SK-MEL-5 (cell line): ENCODE measurements at places on chromosomes 5 and 9. TPM values are rescaled to one million over a fixed set of nuclear protein-coding genes. Genes with fewer than 3 reads are reported as not detected.

- DNase-seq, result no peak
Measured at GRCh38 chr9:78314953-78315870, 18.3 kb downstream of the PSAT1 start.

- DNase-seq, result no peak
Measured at GRCh38 chr5:166961913-166962312, 1329.5 kb upstream of the WWC1 start.

GRCh38 chr5:10354048-10354872, 765 bp downstream of the MARCHF6 start:
- DNase-seq, result peak; percentile 84

The CCDC192 gene
- total RNA-seq, result not detected in 2 replicates

DNA sequence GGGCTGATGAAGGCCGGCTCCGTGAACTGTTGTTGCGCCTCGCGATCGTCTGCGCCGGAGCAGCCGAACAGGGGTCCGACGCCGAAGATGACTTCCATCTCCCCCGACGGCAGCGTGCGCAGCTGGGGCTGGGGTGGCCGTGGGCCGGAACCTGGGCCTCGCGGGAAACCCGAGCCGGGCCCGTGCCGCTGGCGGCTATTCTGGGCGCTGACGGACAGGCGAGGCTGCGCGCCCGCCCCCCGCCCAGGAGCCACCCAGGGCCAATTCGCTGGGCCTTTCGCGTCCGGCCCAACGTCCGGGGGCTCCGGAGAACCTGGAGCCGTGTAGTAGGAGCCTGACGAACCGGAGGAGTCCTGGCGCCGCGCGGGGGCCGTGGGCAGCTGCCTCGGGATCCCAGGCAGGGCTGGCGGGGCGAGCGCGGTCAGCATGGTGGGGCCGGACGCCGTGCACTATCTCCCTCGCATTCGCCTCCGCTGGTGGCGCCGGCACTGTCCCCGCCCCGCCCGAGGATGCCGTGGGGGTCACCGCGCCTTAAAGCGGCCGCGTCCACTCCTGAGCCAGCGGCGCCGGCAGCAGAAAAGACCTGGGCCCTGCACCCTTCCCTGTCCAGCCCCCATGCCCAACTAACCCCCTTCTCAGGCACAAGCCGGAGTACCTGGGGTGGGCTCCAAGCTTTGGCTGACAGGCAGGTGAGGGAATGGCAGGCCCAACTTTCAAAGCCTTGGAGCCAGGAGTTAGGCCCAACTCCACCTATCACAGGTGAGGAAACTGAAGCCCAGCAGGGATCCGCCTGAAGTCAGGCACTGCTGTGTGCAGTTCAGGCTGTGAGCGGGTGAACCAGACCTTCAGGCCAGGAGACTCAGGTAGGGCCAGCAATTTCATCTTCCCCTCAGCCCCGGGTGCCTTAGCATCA, at the start of gene PROB1:
Gene PROB1 (minus strand): TSS at position 451 of the 913 bp plus-strand sequence. CDS start 23 bp downstream, at position 428.
- no peak for DNase-seq

- peak; percentile 42 for DNase-seq
Measured at GRCh38 chr9:90898228-90898627, 96.6 kb downstream of the SYK start.

The FGF1 gene
- total RNA-seq, result not detected in 2 replicates

The ITGA1 gene
- 21.1 and 29.7 TPM in 2 replicates for total RNA-seq

DNA sequence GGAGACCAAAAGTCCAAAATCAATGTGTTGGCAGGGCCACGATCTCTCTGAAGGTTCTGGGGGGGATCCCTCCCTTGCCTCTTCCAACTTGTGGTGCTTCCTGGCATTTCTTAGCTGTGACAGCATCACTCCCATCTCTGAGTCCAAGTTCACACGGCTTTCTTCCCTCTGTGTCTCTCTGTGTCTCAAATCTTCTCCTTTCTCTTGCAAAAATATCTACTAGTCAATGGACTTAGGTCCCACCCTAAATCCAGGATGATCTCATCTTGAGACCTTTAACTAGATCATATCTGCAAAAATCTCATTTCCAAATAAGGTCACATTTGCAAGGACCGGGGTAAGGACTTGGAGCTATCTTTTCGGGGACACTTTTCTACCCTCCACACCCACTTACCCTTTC, 186.1 kb downstream of the HSD17B3 start:
- DNase-seq, result no peak

GRCh38 chr9:125631391-125632085, 75.5 kb downstream of the MAPKAP1 start:
- DNase-seq, result peak; percentile 76

DNA sequence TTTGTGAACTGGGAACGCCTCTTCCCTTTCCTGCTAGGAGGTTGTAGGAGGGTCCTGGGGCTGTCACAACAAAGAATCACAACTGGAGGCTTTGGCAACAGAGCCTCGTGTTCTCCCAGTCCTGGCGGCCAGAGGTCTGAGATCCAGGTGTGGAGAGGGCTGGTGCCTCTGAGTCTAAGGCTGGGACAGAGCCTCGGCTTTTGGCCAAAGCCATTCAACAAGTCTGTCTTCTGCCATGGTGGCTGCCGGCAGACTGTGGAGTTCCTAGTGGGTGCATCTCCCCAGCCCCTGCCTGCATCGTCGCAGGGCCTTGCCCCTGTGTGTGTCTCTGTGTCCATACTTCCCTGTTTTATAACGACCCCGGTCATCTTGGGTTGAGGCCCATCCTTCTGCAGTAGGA, 9.5 kb upstream of the IRX4 start:
- no peak for DNase-seq

DNA sequence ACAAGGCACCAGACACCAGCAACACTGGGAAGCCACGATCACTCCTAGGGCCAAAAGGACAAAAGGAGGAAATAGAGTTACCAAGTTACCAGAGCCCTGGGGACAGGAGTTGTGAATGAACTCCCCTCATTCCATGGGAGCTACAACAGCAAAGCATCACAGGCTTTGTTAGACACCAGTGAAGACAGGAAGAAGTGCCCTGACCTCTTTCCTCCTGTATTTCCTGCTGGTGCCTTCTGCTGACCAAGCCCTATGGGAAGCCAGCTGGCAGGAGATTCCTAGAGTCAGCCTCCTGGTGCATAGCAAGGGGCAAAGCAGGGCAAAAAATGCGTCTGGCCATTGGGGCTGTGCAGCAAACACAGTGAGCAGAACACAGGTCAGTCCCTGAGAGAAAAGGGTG, 374.7 kb downstream of the ZSWIM6 start:
- DNase-seq, result no peak

The NREP gene
- total RNA-seq, result 11.2 and 17.1 TPM in 2 replicates

The CATSPER3 gene
- not detected in 2 replicates for total RNA-seq

- DNase-seq, result no peak
Measured at GRCh38 chr5:6473284-6473683, 24.6 kb downstream of the UBE2QL1 start.

DNA sequence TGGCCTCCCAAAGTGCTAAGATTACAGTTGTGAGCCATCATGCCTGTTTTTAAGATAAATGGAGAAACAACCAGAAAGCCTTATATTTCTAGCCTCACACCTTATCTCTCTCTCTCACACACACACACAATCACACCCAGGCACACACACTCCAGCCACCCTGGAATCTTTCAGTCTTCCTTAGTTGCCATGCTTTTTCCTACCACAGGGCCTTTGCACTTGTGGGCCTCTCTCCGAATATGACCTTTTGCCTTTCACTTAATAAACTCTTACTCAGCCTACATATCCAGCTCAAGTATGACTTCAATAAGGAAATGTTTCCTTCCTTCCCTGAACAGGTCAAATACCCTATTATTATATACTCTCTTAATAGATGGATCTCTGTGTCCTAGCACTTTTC, 290.7 kb downstream of the NFIB start:
- DNase-seq, result no peak

The LCN10 gene
- total RNA-seq, result not detected in 2 replicates

DNA sequence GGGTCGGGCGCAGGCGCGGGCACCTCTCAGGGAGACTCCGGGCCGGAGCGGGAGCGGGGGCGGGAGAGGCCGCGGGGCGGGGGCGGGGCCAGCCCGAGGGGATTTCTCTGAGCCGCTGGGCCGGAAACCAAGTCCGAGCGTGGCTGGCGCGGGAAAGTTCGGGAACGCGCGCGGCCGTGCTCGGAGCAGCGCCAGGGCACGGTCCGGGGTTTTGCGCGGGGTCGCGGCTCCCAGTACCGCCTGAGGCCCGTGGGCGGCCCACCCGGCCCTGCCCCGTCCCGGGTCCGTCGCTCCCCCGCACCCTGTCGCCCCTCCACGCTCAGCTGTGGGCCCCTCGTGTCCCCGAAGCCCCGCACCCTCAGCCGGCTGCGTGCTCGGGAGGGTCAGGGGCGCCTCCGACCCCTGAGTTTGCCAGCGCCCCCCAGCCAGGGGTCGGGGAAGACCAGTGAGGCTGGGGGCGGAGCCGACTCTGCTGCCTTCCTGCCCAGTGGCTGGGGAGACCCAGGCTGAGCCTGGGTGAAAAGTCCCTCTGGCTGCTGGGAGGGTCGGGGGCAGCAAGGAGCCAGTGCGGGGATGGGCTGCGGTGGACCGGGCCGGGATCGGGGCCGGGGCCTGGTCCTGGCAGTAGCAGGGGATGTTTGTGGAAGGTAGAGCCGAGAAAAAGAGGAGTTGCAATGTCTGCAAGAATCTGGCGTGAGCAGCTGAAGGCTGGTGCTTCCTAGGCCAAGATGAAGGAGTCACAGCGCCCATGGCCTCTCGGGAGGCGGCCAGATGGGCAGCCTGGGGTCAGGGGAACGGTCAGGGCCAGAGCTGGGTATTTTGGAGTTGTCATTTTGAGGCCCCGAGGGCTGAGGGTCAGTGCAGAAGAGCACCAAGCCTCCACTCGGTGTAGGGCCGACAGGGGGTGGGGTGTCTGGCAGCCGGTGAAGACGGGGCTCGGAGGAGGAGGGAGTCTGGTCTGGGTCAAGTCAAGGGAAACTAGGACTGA, 588 bp downstream of the TRAF2 start:
- no peak for DNase-seq

The CRHBP gene
- not detected in 2 replicates for total RNA-seq

The CDC25C gene
- total RNA-seq, result 9.0 and 9.3 TPM in 2 replicates

DNA sequence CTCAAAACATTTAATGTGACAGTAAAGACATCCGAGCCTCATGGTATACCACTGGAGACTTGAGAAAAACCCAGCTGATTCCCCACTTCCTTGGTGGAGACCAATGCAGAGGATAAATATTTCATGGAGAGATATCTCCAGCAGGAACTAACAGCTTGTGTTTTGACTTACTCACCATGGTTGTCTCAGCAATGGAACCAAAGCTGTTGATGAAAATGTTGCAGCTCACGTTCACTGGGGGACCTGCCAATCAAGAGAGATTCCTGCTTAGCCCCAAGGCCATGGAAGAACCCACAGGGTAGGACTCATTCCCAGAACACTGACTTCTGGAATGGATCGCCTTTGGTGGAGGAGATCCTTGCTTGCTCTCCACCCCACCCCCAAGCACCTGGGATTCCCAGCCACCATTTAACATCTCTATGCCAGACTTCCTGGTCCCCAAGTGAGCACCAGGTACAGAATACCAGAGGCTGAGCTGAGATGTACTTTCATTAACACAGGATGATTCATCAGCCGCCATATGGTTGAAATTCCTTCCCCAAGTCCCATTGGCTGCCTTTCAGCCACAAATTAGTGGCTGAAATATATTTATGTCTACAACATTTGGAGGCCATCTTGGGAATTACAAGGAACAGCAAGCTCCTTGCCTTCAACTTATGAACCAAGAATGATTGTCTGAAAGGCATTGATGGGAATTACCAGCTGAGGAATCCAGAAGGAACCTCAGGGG, 37.9 kb downstream of the GLRA1 start:
- no peak for DNase-seq

DNA sequence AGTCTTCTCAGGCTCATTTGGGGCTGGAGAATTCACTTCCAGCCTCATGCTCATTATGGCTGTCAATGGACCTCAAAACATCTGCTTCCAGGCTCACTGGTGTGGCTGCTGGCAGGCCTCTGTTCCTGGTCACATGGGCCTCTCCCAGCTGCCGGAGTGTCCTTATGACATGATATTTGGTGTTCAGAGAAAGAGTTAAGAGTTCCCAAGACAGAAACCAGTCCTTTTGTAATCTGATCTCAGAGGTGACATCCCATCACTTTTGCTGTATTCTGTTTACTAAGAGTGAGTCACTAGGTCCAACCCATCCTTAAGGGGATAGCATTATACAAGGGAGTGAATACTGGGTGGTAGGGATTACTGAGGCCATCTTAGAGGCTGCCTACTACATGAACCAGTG, 104.6 kb downstream of the CACNA1B start:
- no peak for DNase-seq

The SWI5 gene
- total RNA-seq, result 39.2 and 42.2 TPM in 2 replicates

- DNase-seq, result no peak
Measured at GRCh38 chr9:33234511-33235467, 5.2 kb upstream of the SPINK4 start.

- peak; percentile 25 for DNase-seq
Measured at GRCh38 chr5:372996-373709, 51.6 kb downstream of the AHRR start.

GRCh38 chr5:21225223-21226064, 1237.4 kb upstream of the CDH18 start:
- no peak for DNase-seq

The OR2S2 gene
- total RNA-seq, result not detected in 2 replicates

- DNase-seq, result no peak
Measured at GRCh38 chr5:95782181-95782580, 40.3 kb downstream of the GLRX start.

The SLC34A3 gene
- total RNA-seq, result not detected in 2 replicates

GRCh38 chr9:136711751-136712689, at the start of gene DIPK1B:
DIPK1B (plus strand) TSS chr9:136712572; CDS start chr9:136712666, 94 bp downstream.
- DNase-seq, result peak; percentile 44

The PCDHGB7 gene
- total RNA-seq, result 7.4 and 8.6 TPM in 2 replicates

GRCh38 chr9:130443840-130444492, 795 bp upstream of the ASS1 start:
- DNase-seq, result no peak

GRCh38 chr5:31361234-31361633, 167.7 kb downstream of the CDH6 start:
- peak; percentile 38 for DNase-seq
